ENCODE measurements at places on chromosomes 11 and 22. TPM values are rescaled to one million over a fixed set of nuclear protein-coding genes. Genes with fewer than 3 reads are reported as not detected.

DNA sequence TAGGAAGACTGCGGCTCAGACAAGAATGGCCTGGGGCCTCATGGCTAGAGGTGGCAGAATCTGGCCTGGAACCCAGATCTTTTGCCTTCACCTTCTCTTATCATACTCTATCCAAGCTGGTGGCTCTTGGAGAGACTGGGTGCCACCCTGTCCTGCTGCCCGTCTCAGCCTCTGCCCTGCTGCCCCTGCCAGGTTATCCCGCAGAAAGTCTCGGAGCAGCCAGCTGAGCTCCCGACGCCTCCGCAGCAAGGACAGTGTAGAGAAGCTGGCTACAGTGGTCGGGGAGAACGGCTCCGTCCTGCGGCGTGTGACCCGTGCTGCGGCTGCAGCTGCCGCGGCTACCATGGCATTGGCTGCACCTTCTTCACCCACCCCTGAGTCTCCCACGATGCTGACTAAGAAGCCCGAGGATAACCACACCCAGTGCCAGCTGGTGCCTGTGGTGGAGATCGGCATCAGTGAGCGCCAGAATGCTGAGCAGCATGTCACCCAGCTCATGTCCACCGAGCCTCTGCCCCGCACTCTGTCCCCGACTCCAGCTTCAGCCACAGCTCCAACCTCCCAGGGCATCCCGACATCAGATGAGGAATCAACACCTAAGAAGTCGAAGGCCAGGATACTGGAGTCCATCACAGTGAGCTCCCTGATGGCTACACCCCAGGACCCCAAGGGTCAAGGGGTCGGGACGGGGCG, 5.9 kb downstream of the INCENP start:
- DNase-seq, result peak; percentile 68

DNA sequence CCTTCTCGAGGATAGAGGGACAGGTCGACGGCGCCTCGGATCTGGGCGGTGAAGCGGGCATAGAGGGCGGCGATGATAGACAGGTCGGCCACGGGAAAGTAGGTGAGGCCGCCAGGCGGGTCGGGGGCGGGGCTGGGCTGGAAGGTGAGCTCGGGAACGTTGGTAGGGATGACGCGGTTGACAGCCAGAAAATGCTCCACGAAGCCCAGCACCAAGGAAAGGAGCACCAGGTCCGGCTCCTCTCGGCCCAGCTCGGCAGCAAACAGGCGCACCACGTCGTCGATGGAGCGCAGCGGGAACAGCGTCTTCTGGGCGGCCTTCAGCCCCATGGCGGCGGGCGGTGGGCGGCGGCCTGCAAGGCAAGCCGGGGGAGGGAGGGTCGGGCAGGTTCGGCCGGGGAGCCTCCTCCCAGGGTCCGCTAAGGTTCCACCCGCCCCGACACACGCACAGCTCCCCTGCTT, 540 bp downstream of the MEN1 start:
- no peak for DNase-seq

- DNase-seq, result no peak
Observed at GRCh38 chr11:76632492-76632891, 38.1 kb downstream of the LRRC32 start.

- peak; percentile 92 for DNase-seq
Observed at GRCh38 chr22:18110194-18110953, at the start of gene TUBA8. Gene TUBA8 (plus strand): TSS chr22:18110809. CDS start chr22:18110866, 57 bp downstream.

DNA sequence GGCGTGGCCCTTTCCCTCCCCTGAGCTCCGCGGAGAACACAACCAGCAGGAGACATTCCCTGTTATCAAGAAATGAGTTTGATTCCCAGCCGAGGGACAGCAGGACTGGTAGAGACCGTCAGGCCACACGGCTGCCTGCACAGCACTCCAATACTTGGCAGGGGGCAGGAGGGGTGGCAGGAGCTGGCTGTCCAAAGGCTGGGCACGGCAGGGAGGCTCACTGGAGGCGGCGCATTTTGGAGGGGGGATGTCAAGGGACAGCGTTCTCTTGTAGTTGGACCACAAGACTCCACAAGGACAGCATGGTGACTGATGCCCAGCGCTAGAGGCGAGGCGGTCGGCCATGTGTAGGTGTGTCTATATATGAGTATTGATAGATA, 66.7 kb upstream of the A4GALT start:
- no peak for DNase-seq

Gene SCT
- not detected for total RNA-seq

Gene C22orf31
- total RNA-seq, result not detected
